Activated CD4-positive, CD25-positive, alpha-beta regulatory T cell treated with anti-CD3 and anti-CD28 coated beads, Interleukin-2, amount 50 U/mL, for 24 hours (primary cell): ENCODE measurements at places on chromosomes 5 and 9.
A peak's percentile ranks its signal among the peaks of the same experiment; 100 is the strongest.

DNA sequence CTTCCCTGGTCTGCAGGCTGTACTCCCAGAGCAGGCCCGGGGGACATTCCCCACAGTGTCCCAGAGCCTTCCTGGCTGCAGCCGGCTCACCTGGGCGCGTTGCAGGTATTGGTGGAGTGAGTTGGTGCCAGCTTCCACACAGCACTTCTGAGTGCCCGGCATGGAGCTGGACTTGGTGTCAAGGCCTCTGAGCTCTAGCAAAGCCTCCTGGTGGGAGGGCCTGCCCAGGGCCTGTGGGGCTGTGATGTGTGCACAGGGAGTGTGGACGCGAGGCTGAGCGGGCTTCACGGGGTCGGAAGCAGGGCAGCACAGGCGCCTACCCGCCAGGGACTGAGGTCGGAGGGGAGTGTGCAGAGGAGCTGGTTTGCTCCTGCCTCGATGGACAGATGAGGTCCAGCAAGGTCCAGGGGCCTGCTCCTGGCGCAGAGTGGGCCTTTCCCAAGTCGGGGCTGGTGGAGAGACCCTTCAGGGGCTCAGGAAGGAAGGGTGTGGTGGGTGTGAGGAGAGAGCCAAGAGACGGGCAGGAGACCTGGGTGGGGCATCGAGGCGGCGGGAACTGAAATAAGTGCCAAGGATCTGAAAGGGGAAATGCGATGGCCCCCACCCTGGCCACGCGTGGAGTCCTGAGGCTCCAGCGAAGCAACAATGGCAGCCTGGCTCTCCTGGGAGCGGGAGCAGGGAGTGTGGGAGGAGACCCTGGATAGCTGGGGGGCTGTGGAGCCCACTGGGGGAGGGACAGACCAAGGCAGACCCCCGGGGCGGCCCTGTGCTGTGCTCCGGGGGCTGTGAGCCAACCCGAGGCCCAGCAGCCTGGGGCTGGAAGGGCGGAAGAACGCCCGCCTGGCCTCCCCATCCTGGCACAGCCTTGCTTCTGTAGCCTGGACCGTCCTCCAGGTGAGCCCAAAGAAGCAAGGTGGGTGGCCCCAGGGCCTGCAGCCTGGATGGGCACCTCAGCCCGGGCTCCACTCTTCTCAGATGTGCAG lies 78.4 kb downstream of the RXRA start:
- no peak for ATAC-seq

GRCh38 chr9:114221706-114222465 lies 66.5 kb downstream of the COL27A1 start:
- ATAC-seq: no peak

DNA sequence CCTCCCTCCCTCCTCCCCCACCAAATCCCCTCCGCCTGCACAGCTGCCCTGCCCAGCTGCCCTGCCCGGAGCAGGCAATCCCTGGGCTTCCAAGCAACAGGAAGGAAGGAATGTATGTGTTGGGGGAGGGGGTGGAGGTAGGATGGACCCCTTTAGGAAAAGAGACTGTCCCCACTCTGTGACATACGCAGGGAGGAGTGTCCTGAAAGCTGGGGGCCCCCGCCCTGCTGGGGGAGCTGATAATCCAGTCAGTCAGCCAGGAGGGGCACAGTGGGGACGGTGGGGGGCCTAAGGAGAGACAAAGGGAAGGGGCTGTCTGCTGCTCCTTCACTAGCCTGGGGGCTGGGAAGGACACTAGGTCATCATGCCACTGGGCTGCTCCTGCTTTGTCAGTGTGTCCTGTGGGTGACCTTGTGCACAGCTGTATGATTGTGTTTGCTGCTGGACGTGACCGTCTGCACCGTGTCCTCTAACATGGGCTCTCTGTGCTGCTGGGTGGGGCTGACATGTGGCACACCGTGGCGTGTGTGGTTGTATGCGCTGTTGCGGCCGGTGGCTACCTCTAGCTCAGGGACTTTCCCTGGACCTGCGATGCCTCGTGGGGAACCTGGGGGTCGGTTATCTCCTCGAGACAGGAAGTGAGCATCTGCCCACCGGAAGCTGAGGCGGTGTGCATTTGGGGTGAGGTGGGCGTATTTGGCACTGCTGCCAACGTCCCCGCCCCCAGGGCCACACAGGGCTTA lies 3.0 kb downstream of the N4BP3 start:
- peak; percentile 39 for ATAC-seq

GRCh38 chr5:147935032-147935431 lies 28.7 kb upstream of the C5orf46 start:
- ATAC-seq: no peak

GRCh38 chr5:144017631-144018030 lies 152.8 kb downstream of the YIPF5 start:
- ATAC-seq: no peak

DNA sequence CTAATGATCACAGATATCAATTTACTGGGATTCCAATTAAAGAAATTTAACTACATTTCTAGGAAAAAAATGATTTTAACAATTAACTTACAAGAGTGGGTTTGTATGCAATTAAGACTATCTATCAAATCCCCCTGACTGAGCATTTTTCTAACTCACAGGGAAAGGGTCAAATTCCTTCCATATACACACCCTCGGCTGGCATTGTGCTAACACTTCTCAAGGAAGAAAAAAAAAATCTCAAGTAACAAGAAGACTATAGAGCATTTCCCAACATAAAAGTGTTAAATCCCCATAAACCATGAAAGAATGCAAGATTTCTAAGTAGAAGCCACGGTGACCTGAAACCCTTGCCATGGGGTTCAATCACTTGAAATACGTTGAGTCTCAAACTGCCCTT lies 368.8 kb downstream of the GLIS3 start:
- ATAC-seq: no peak

DNA sequence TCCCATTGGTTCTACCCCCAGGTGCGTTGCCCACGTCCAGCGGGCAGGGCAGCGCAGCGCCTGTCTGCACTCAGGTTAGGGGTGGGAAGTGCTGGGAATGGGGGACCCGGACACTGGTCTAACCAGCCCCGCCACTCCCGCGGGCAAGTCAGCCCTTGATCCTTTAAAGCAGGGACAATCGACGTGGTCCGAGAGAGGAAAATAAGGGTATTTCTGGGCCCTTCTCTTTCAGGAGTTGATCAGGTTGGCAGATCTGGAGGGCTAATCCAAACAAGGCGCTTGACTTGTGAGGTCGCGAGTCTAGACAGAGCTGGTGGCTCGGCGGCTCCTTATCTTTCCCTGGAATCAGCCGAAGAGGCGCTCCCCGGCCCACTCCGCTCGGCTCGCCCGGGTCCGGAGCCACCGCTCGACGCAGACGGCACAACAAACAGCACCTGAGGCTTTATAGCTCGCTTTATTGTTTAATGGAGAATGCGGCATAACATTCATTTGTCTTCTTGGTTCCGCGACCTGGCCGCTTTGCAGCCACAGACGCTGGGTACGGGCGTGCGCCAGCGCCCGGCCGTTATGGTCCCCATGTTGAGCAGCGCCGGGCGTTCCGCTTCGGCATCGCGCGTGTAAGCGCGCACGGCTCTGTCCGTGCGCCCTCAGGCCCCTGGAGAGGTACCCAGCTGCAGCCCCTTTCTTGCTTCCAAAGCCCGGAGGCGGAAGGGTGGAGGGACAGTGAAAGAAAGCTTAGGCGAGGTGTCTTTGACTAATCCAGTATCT lies 15.8 kb downstream of the ISL1 start:
- no peak for ATAC-seq

DNA sequence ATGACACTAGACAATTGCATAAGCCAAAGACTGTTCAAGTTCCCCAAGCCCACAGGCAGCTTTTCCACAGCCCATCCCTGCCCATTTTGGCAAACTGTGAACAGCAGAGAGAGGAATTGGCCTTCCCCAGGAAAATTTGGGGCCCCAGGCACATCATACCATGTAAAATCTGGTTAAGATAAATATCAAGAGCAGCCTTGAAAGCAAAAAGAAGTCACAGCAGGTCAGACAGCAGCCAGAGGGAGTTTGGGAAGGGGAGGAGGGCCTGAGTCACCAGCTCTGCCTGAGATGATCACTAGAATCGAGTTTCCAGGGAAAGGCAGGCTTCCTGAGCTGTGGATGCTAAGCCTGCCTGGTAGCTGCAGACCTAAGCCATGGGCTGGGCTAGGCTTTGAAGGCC lies 179.2 kb downstream of the RFK start:
- no peak for ATAC-seq

GRCh38 chr5:170627271-170627670 lies 123.5 kb downstream of the KCNIP1 start:
- ATAC-seq: no peak

- no peak for ATAC-seq
Observed at GRCh38 chr5:67176936-67177335, 19.7 kb downstream of the CD180 start.

DNA sequence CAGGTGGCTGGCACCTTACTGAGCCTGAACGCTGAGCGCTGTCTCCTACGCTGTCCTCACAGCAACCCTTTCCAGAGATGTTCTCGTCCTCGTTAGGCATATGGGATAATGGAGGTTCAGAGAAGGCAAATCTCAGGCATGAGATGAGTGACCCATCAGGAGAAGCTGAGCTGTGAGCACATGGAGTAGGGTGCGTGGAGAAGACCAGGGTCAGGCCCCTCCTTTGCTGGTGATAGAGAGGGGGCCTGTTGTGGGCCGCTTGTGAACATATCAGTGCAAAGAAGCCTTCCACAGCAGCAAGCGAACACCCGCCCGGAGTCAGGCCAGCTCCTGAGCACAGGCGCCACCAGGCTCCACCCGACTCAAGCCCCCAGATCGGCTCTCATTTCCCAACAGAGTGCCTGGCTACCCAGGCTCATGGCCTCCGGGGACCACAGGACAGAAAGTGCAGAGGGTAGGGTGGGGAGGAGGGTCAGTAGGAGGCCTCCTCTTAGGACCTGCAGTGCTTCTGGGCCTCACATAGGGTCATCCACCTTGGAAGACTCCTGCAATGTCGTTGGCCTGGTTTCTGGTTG lies 15.0 kb upstream of the TIFAB start:
- ATAC-seq: no peak

- no peak for ATAC-seq
Observed at GRCh38 chr5:11289733-11290132, 528.7 kb upstream of the DAP start.

DNA sequence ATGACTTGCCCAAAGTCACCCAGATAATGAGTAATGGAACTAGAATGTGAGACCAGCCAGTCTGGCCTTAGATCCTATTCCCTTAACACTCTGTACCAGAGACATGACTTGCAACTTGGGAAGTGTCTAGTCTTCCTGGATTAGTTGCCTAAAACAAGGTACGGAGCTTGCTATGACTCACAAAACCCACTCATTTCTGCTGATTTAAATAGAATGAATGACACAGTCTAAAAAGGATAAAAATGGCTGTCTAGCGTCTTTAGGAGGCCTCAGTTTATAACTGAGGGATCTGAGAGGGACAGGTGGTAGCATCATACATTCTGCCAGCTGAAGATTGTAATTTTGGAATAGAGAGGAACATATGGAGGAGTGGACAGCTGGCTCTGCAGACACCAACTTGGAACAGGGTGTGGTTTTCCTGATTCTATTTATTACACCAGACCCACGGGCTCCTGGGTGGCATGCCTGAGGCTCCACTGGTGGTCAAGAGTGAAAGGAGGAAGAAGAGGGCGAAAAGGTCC lies 62.7 kb downstream of the ABLIM3 start:
- ATAC-seq: no peak

DNA sequence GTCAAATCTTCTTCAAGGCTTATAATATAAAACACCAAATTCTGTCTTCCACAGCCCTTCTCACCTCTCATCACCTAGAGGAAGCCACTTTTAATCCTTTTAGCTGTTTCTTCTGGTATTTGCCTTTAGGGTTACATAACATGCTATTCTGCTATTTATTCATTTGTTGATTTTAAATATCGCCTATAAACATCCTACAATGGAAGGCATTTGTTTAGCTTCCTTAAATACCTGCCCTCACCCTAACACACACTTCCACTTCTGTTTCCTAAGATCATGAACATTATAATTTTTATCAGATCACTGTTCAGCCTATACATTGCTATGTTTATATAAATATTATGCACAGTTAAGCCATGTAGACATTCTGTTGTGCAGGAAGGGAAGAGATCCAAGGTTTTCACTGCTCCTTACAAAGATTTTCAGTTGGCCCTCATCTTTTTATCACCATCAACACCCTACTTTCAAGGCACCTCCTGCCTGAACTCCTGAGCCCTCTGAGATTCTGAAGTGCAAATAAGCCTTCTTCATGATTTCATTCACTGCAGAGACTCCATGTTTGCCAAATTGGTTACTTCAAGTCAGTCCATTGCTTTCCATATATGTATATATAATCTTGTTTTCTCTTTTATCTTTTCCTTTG lies 356.9 kb upstream of the ACTBL2 start:
- ATAC-seq: no peak

GRCh38 chr9:2727374-2727773 lies 10.1 kb downstream of the KCNV2 start:
- ATAC-seq: no peak

DNA sequence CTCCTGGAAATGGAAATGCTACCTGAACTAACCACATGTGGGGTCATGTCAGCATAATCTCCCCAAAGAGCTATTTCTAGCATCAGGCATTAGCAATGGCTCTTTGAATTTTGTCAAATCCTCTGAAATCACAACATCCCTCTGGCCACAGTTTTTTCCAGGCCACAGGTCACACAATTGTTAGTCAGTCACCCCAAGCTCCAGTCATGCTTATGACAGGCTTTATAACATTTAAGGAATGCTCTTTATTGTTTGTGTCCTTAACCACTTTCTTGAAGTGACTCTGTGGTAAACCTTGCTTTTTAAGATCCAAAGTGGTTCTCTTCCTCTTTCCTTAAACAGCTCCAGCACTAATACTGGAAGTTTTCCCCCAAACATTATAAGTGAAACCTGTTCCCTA lies 169.2 kb upstream of the HMHB1 start:
- no peak for ATAC-seq

DNA sequence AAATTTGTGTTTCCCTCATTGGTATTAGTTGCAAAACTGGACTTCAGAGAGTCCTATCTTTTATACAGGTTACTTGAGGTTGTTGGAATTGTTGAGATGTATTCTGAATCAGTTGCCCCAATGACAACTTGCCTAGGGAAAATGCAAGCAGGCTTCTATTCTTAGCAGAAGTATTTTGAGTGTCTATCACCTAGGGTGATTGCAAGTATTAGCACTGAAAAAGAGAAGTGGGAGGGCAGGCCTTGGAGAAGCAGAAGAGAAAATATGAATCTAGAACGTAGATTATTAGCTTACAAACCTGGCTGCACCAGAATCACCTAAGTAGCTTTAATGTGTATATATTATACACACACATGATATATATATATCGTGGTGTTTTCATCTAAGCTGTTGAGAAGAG lies 43.2 kb downstream of the ADAMTS12 start:
- ATAC-seq: no peak

GRCh38 chr9:20321423-20322082 lies 300.7 kb downstream of the MLLT3 start:
- ATAC-seq: peak; percentile 32
